ENCODE measurements at places on chromosomes 7 and 10.

GRCh38 chr10:63057509-63057908, 75.6 kb upstream of the NRBF2 start:
- H3K4me1 ChIP-seq, result no peaks in the 10 kb centered on the region
- no peaks in the 10 kb centered on the region for H3K27me3 ChIP-seq
- no peak for DNase-seq
- no peaks in the 10 kb centered on the region for H3K36me3 ChIP-seq
- no peak overlapping the region for H3K27ac ChIP-seq

- no peak overlapping the region for H3K4me3 ChIP-seq
- DNase-seq, result no peak
- H3K27ac ChIP-seq, result no peak overlapping the region
- no peaks in the 10 kb centered on the region for H3K4me1 ChIP-seq
Measured at GRCh38 chr10:127757033-127757432, 20.0 kb downstream of the FOXI2 start.

DNA sequence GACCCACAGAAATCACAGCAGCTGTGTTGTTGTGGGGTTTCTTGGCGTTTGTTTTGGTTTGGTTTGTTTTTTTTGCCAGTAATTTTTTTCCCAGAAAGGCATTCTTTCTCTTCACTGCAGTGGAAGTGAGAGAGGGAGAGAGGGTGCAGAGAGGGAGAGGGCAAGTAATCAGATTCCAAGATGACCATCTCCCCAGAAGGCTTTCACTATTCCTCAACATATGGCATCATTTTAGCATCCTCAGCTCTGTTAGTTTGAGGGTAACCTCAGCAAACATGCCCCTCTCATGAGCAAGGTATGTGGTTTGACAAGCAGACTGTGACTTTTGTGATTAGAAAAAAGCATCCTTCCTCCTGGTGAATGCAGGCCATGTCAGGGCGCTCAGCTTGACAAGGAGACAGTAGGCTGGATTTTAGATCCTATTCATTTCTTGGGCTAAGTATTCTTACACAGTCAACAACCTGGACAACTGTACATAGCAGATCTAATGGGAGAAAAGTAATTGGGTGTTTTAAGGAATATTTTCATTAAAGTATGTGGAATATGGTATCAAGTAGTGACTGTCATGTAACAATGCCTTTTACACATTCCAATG, 86.3 kb upstream of the PIK3CG start:
- H3K4me1 ChIP-seq, result peaks cover 2% of the 10 kb centered on the region
- no peak overlapping the region for H3K4me3 ChIP-seq
- no peak overlapping the region for H3K27ac ChIP-seq
- DNase-seq, result no peak
- no peaks in the 10 kb centered on the region for H3K27me3 ChIP-seq

DNA sequence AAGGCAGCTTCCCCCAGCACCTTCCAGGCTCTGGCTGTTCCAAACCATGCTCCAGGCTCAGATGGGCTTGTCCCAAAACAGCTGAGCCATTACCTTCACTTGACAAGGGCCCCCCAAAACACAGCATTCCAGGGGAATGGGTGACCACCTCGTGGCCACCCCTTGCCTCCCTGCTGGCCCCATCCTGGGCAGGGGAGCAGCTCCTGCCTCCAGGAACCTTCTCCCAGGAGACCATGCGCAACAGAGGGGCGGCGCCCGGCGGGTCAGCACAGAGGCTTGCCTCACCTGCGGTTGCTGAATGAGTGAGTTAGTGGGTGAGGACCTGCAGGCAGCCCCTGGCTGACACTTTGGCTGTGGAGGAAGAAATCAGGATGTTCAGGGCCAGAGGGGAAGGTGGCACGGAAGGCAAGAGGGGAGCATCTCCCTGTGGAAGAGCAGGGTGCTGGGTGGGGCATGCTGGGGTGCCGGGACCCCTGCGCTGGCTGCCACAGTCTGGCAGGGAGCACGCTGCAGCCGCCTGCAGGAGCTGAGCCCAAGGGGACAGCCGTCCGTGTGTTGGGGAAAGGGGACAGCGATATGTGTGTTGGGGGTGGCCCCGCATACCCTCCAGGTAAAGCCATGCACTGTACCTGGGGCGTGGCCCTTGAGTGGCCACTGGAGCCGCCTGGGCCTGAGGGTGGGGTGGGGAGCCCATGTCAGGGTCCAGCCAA, 54.7 kb downstream of the PWWP2B start:
- H3K27ac ChIP-seq, result no peak overlapping the region
- no peak overlapping the region for H3K4me3 ChIP-seq
- peaks cover 28% of the 10 kb centered on the region for H3K4me1 ChIP-seq

DNA sequence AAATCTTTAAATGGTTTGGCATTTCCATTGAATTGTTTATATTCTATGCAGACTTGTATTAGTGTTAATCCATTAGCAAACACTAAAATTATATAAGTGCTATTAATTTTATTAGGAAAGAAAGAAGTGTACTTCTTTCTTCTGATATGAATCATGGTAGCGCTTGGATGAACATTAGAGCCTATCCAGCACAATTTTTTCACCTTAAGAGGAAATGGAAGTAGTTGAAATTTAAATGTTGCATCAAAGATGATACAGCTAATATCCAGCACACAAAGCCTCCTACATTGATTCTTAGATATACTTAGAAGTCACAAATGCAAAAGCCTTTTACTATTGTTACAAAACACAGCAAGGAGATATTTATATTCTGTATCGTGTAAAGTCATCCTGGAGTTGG, 174.5 kb downstream of the AHR start:
- no peak for DNase-seq
- no peak overlapping the region for H3K4me3 ChIP-seq
- H3K4me1 ChIP-seq, result no peaks in the 10 kb centered on the region
- H3K27ac ChIP-seq, result no peak overlapping the region

GRCh38 chr7:50856806-50857205, 74.1 kb upstream of the GRB10 start:
- H3K36me3 ChIP-seq, result no peaks in the 10 kb centered on the region
- H3K4me1 ChIP-seq, result no peaks in the 10 kb centered on the region
- no peak overlapping the region for H3K4me3 ChIP-seq
- no peak overlapping the region for H3K27ac ChIP-seq
- DNase-seq, result peak; percentile 20

GRCh38 chr7:110507369-110507768, 583.6 kb upstream of the LRRN3 start:
- H3K4me3 ChIP-seq, result no peak overlapping the region
- no peaks in the 10 kb centered on the region for H3K36me3 ChIP-seq
- H3K27ac ChIP-seq, result no peak overlapping the region
- H3K27me3 ChIP-seq, result no peaks in the 10 kb centered on the region
- DNase-seq, result no peak
- no peaks in the 10 kb centered on the region for H3K4me1 ChIP-seq

DNA sequence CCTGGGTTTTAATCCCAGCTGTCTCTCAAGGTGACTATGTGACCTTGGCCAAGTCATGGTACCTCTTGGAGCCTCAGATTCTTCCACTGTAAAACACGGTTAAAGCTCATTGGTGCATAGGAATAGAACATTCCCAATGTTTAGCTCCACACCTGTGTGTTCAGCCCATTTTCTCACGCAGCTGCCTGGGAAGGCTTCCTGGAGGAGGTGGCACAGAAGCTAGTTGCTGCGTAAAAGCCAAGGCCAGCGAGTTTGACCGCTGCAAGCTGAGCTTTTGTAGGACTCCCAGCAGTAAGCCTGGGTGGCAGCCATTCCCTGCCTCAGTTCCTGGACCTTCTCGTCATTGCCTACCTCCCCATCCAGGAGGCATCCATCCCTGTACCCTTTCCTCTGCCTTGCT, 326.6 kb downstream of the RPS24 start:
- no peaks in the 10 kb centered on the region for H3K36me3 ChIP-seq
- no peaks in the 10 kb centered on the region for H3K4me1 ChIP-seq
- H3K27ac ChIP-seq, result no peak overlapping the region
- no peak for DNase-seq

GRCh38 chr10:115937768-115938056, 335.3 kb downstream of the GFRA1 start:
- H3K27me3 ChIP-seq, result no peaks in the 10 kb centered on the region
- H3K4me3 ChIP-seq, result no peak overlapping the region
- DNase-seq, result no peak
- no peaks in the 10 kb centered on the region for H3K4me1 ChIP-seq

DNA sequence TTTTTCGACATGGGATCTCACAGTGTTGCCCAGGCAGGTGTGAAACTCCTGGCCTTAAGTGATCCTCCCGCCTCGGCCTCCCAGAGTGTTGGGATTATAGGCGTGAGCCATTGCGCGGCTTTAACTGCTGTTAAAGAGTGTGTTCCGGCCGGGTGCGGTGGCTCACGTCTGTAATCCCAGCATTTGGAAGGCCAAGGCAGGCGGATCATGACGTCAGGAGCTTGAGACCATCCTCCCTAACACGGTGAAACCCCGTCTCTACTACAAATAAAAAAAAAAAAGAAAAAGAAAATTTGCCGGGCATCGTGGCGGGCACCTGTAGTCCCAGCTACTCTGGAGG, 1.1 kb downstream of the RABGEF1 start:
- no peaks in the 10 kb centered on the region for H3K4me1 ChIP-seq
- no peaks in the 10 kb centered on the region for H3K27me3 ChIP-seq
- peak overlapping the region; percentile 95 for H3K4me3 ChIP-seq

GRCh38 chr10:89813546-89813945, 112.2 kb downstream of the KIF20B start:
- no peaks in the 10 kb centered on the region for H3K27me3 ChIP-seq
- H3K36me3 ChIP-seq, result no peaks in the 10 kb centered on the region
- no peaks in the 10 kb centered on the region for H3K4me1 ChIP-seq
- H3K27ac ChIP-seq, result no peak overlapping the region

GRCh38 chr7:103093429-103093828, 18.5 kb downstream of the ARMC10 start:
- H3K27ac ChIP-seq, result no peak overlapping the region
- H3K4me1 ChIP-seq, result no peaks in the 10 kb centered on the region
- H3K4me3 ChIP-seq, result no peak overlapping the region

DNA sequence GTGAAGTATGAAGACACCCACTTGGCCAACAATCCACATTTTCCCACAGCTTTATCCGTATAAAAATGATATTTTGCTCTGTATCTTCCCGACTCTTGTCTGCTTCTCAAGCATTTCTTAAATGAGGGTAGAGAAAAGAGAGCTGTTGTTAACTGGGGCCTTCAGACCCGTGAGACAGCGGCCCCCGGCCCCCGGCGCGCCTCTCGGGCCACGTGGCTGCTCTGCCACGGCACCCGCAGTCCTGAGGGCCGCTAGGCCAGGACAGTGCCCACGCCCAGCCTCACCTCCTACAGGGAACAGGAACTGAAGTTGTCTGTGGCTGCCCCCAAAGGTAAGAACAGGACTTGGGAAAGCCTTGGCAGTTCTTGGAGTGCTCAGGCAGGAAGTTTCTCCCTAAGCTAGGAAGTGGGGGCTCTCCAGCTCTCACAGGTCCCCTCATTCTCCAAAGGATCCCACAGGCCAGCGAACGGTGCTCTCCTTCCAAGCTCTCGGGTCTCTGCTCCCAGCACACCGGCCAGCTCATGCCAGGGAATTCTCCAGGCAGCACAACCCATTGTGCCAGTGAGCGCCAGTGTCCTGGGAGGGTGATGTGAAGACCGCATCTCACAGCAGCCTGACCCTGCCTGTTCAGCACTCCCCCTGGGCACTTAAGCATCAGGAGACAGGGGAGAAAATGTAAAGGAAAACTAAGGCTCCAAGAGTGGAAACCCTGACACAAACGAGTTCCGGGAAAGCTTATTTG, 230.3 kb upstream of the PFKP start:
- no peak for DNase-seq
- H3K27me3 ChIP-seq, result no peaks in the 10 kb centered on the region
- no peak overlapping the region for H3K27ac ChIP-seq
- H3K36me3 ChIP-seq, result no peaks in the 10 kb centered on the region
- no peak overlapping the region for H3K4me3 ChIP-seq

DNA sequence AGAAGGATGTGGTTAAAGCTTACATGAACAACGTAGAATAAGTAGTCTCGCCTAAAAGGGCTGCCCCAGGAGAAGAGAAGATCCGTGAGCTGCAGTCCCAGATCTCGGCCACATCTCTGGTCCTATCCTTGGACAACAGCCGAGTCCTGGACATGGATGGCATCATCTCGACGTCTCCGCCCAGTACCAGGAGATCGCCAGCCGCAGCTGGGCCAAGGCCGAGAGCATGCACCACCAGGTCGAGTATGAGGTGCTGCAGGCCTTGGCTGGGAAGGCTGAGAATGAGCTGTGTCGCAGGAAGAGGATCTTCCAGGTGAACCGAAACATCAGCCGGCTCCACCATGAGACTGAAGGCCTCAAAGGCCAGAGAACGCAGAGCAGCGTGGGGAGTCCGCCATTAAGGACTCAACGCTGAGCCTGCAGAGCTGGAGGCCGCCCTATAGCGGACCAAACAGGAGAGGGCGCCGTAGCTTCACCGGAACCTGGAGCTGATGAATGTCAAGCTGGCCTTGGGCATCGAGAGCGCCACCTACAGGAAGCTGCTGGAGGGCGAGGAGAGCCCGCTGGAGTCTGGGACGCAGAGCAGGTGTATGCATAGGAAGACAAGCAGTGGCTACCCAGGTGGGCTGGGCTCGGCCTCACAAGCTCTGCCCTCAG, 22.2 kb downstream of the LIPK start:
- no peak for DNase-seq
- H3K27ac ChIP-seq, result no peak overlapping the region
- H3K27me3 ChIP-seq, result no peaks in the 10 kb centered on the region
- H3K36me3 ChIP-seq, result no peaks in the 10 kb centered on the region
- H3K4me1 ChIP-seq, result no peaks in the 10 kb centered on the region

DNA sequence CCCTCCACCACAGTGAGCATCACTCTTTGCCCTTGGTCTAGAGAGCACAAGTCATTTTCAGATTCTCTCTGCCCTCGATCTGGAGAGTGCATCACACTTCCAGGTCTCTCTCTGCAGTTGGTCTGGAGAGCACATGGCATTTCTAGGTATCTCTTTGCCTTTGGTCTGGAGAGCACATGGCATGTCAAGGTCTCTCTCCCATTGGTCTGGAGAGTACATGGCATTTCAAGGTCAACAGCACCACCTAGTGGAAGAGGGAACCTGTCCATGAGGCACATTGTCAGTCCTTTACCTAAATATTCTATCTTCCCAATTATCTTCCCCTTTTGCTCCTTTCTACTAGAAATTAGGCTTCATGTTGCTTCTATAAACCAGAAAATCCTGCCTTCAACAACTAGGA, 1139.4 kb downstream of the XPNPEP1 start:
- no peak overlapping the region for H3K4me3 ChIP-seq
- H3K36me3 ChIP-seq, result no peaks in the 10 kb centered on the region
- no peaks in the 10 kb centered on the region for H3K27me3 ChIP-seq
- no peak overlapping the region for H3K27ac ChIP-seq
- no peaks in the 10 kb centered on the region for H3K4me1 ChIP-seq
- no peak for DNase-seq

GRCh38 chr10:22693860-22694259, 20.5 kb downstream of the PIP4K2A start:
- H3K27ac ChIP-seq, result no peak overlapping the region
- H3K36me3 ChIP-seq, result no peaks in the 10 kb centered on the region
- DNase-seq, result no peak

GRCh38 chr10:103839872-103840739, 15.3 kb downstream of the SH3PXD2A start:
- H3K27ac ChIP-seq, result no peak overlapping the region
- no peak overlapping the region for H3K4me3 ChIP-seq
- H3K36me3 ChIP-seq, result no peaks in the 10 kb centered on the region
- H3K4me1 ChIP-seq, result peaks cover 4% of the 10 kb centered on the region
- no peak for DNase-seq

Measured in liver (tissue), 10 donors.